ENCODE measurements at places on chromosomes 6 and 20.

GRCh38 chr6:37985355-37985754 is 165.8 kb downstream of the ZFAND3 start:
- DNase-seq = peak; percentile 26

GRCh38 chr6:11069760-11070159 is 23.9 kb upstream of the SMIM13 start:
- DNase-seq = no peak

GRCh38 chr6:11618533-11618932 is 81.0 kb downstream of the TMEM170B start:
- DNase-seq = no peak

DNA sequence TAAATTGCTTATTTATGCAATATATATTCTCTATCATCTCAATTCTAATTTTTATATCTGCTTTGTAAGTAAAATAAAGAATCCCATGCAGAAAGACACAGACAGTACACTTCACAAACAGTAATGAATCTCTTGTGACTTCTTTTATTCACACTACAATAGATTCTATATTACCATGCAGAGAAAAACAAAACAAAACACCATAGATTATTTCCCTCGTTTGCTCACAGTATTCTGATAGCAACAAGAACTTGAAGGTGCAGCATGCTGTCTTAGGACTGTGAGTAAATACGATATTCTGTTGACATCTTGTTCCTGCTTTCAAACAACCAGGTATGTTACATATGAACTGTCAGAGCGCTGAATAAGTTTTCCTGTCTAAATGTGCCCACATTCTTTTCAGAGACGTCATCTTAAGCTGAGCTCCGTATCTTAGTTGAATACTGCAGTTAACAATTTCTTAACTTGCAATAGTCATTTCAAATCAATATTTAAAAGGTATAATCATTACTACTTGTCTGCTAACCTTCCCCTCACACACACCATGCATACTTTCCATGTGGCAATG is 140.1 kb downstream of the BTBD9 start:
- DNase-seq = no peak

- DNase-seq = no peak
These were observed 55.7 kb upstream of the FERMT1 start for GRCh38 chr20:6178537-6178936.

All from DND-41 (cell line).